NCI-H187 treated with DMSO at 0.1 percent for 48 hours (cell line): ENCODE measurements at places on chromosomes 13 and 19.

GRCh38 chr19:31545777-31546176 is 196.5 kb upstream of the TSHZ3 start:
- no peak for DNase-seq

GRCh38 chr13:95568131-95568530 is 15.6 kb downstream of the CLDN10 start:
- no peak for DNase-seq

GRCh38 chr19:39238209-39238608 is 6.6 kb downstream of the IFNL3 start:
- no peak for DNase-seq

GRCh38 chr19:51668216-51668615 is 21.6 kb upstream of the SIGLEC14 start:
- DNase-seq, result no peak

DNA sequence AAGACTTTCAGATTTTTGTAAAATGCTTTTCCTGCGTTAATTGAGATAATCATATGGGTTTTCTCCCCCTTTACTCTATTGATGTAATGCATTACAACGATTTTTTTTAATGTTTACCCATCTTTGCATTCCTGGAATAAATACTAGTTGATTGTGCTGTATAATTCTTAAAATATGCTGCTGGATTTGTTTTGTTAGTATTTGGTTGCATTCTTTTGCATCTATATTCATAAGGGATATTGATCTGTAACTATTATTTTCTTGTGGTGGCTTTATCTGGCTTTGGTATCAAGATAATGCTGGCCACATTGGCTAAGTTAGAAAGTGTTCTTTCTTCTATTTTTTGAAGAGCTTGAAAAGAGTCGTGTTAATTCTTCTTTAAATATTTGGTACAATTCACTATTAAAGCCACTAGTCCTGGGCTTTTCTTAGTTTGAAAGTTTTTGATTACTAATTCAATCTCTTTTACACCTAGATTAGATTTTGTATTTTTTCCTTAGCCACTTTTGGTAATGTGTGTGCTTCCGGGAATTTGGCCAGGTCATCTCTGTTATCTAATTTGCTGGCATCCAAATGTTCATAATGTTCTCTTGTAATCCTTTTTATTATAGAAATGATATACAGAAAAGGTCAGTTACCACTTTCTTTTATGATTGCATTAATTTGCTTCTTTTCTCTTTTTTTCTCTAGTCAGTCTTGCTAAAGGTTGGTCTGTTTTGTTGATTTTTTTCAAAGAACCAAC is 29.8 kb downstream of the KL start:
- DNase-seq, result no peak

DNA sequence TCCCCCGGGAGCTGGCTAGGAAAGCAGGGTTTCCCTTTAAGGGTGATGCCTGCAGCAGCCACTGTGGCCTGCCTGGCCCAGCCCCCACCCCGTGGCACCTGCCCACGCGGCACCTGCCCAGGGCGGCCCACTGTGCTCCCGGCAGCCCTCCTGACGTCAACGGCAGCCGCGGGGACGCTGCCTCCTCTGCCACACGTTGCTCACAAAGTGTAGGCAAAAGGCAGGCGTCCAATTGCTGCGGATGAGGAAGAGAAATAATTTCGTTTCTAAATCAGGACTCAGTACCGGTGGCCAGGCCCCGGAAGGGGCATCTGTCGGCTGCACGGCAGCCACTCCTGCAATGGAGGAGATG is 122.3 kb downstream of the URI1 start:
- DNase-seq, result no peak

DNA sequence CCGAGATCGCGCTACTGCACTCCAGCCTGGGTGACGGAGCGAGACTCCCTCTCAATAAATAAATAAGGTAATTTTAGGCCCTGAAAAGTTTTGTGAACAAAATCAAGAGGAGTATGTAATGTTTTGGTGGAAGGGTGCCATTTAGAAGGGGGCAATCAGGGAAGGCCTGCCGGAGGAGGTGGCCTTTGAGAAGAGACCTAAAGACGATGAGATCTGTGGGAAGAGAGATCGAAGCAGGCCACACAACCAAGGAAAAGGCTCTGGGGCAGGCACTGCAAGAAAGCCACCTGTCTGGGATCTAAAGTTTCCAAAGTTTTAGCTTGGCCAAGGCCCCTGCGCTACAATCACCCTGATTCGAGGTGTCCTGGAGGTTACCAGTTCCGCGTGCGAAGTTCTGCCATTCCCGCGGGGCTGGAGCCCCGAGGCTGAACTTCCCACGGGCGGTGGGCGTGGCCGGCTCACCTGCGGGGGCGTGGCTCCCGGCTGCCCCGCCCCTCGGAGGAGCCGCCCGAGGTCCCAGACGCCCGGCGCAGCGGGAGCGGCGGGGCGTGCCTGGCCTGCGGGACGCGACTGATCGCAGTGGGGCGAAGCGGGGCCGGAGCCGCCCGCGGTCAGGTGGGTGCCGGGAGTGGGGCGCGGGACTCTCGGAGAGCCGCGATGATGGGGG is at the start of gene KLC3:
Gene KLC3, plus strand, starts transcription at position 519 of the 667 bp plus-strand sequence. CDS start 4,792 bp downstream, outside the sequence.
- DNase-seq, result no peak

- no peak for DNase-seq
Observed at GRCh38 chr13:38530492-38530891, 156.4 kb upstream of the FREM2 start.

DNA sequence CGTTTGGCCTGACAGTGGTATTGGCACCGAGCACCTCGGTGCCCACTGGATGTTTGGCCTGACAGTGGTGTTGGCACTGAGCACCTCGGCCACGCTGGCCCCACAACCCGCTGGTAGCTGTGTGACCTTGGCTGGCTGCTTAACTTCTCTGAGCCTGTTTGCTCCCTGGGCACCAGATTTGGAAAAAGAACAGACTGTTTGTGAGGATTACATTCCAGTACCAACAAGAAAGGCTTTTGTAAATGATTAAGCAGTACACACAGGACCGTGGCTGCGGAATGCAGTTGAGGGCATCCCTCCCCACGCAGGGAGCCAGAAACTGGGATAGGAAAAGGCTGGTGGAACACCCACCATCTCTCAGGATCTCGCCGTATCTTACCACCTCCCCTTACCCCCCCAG is 31.9 kb downstream of the SLC25A42 start:
- DNase-seq, result no peak

DNA sequence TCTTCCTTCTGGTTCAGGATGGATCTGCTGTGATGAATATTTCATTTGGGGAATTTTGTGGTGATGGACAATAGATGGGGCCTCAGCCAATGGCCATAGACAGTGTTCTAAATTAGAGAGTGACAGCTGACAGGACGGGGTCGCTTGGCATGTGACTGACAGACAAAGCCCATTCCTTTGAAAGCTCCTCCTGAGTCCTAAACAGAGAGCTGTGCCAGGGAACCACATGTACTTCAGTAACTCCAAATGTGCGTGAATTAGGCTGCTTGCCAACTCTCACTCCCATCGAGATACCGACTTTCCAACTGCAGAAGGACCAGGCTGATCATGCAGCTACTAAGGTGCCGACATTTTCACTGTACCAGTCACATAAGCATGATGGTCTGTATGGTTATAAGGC is 187.7 kb downstream of the SHISA2 start:
- no peak for DNase-seq

DNA sequence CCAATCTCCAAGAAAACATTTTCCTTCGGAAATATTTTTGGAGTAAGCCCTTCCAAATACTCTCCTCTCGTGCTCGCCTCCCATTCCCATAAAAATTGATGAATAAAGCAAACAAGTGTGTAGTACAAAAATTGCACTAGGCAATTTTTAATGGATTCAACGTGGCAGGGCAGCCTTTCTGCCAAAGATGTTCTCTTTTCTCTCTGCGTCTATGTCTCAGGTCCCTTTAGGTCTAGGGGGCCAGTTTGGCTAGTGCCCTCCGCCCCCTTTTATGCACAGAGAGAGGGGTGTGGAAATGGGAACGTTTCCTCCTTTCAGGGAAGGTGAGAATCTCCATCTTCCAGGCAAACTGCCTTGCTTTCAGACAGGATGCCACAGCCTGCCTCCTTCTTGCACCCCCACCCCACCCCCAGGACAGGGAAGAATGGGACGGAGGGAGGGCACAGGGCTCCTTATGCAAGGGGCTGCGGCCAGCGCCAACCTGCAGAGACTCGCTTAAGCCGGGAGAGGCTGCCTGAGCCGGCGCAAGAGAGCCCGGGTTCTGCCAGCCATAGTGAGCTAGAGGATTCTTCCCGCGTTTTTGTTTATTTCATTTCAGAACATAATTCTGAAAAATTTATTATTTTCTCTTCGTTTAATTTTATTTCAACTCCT is 2.7 kb upstream of the ZIC2 start:
- no peak for DNase-seq

- DNase-seq, result no peak
Observed at GRCh38 chr19:861756-862580, 2.5 kb downstream of the CFD start.

- no peak for DNase-seq
Observed at GRCh38 chr19:17695198-17695597, 7.0 kb upstream of the UNC13A start.

DNA sequence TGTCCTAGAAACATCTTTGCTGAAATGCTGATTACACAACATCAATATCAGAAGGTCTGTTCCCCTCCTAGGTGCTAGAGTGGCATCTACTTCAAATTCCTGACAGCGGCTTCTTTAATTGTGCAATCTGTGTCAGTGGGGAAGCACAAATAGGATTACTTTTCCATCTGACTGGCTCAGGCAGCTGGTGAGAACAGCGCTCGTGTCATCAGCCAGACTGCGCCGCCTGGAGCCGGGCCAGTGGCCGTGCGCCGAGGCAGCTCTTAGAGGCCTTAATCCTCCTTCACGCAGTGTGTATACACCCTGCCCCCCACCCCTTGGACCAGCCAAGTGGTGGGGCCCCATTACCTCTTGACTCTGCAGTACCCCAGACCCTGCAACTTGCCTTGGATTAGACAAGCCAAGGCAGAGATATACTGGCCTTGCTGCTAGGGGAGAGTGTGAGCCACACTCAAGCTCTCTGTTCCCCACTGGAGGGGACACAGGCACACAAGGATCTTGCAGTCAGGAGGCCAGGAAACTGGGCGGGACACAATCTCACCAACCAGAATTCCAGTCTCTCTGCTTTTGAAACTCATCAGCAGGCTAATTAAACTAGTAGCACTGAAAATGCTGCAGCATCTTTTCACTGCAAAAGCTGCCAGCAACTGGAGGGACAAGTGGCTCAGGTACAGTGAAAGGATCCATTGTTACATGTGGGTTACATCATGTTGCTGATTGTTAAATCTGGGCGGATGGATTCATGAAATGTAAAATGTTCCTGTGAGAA is 48.9 kb upstream of the EPHX3 start:
- no peak for DNase-seq

- DNase-seq, result no peak
Observed at GRCh38 chr13:58376349-58376748, 744.8 kb downstream of the PCDH17 start.

GRCh38 chr19:8697671-8698432 is 743 bp downstream of the ACTL9 start:
- DNase-seq, result no peak

DNA sequence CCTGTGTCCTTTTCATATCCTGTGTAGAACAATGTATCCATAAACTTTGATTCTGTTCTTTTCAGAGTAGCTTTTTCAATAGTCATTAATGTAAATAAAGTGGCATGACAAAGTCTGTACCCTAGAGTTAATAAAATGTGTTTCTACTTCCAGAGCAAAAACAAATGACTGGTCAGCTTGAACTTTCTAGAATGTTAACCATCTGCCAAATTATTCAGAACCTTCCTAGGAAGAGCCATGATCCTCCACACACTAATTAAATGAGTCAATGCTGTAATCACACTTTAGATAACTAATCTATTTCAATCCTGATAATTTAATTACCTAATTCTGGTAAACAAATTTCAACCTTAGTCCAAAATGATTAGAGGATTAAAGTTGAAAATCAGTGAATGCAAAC is 73.2 kb downstream of the DIAPH3 start:
- DNase-seq, result no peak

GRCh38 chr13:109904218-109904617 is 117.8 kb upstream of the IRS2 start:
- no peak for DNase-seq

- DNase-seq, result no peak
Observed at GRCh38 chr13:22980936-22981335, 199.8 kb upstream of the SGCG start.

GRCh38 chr13:44244288-44244687 is 129.3 kb upstream of the SERP2 start:
- DNase-seq, result no peak

DNA sequence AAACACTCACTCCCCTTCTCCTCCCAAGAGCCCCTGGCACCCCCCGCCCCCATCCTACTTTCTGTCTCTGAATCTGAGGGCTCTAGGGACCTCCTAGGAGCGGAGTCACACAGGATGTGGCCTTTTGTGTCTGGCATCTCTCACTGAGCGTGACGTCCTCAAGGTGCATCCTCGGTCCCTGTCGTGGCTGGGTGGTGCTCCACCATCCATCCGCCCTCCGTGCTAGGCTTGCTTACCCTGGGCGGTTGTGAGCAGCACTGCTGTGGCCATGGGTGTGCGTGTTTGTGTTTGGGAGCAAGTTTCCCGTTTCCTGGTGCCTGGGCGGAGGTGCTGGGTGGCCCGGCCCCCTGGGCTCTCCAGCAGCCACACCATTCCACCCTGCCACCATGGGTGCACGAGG is 12.2 kb downstream of the PLEKHJ1 start:
- no peak for DNase-seq

DNA sequence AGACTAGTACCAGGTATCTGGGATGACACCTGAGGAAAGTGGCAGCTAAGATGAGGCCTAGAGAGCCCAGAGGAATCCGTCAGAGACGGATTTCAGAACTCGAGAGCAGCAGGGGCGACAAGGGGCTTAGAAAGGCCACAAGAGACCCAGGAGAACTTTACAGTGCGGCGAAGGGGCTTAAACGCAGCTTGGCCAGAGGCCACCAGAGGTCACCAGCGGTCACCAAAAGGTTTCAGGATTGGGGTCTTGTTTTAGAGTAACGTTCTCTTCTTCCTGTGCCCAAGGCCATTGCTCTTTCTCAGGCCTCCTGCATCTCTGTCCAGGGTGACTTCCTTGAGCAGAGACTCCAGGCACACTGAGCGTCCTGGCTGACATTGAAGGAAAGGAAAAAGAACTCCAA is 2.2 kb downstream of the ZSCAN22 start:
- DNase-seq, result no peak

DNA sequence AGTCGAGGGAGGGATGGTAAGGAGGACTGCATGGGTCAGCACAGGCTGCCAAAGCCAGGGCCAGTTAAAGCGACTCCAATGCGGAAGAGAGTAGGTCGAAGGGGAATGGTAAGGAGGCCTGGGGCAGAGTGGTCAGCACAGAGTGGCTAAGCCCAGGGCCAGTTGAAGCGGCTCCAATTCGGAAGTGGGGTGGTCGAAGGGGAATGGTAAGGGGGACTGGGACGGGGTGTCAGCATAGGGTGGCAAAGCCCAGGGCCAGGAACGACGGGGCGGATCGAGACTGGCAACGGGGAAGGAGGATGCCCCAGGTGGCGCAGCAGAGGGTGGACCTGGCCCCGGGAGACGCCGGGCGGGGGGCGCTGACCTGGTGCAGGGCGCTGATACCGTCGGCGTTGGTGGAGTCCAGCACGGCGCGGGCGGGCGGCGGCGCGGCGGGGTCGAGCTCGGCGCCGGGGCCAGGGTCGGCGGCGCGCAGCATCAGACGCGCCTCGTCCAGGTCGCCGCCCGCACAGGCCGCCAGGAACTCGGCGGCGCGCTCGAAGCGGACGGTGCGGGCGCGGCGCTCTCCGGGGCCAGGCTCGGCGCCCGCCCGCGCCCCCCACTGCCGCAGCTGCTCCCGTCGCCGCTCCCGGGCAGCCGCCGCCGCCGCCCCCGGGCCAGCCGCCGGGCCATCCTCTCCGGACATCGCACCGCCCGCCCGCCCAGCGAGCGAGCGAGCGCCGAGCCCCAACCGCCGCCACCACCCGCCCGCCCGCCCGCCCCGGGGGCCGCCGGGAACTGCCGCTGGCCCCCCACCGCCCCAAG is at the start of gene PPP1R12C:
Gene PPP1R12C, minus strand, starts transcription at position 779 of the 804 bp plus-strand sequence. Its CDS starts 94 bp downstream, at position 685.
- no peak for DNase-seq

GRCh38 chr19:31039151-31039550 is 310.1 kb downstream of the TSHZ3 start:
- no peak for DNase-seq
